ENCODE measurements at places on chromosomes 12 and 14.

GRCh38 chr12:5230156-5230555 lies 186.5 kb downstream of the KCNA5 start:
- DNase-seq = no peak

DNA sequence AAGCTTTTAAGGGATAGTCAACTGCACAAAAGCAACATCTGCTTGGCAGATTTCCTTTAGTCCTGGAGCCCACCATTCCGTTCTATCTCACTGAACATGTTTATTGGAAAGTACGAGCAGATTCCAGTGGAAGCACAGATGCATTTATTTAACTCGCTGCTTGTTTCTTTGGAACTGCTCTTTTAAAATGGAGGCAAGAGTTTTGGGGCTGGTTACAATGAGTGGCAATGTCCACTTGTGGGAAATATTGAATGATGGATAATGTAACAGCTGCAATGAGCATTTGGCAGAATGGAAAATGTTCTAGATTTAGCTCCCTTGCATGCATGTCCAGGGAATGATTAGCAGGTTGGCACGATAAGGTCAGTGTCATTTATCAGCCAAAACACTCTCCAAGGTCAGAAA lies 163.0 kb downstream of the ATP23 start:
- no peak for DNase-seq

DNA sequence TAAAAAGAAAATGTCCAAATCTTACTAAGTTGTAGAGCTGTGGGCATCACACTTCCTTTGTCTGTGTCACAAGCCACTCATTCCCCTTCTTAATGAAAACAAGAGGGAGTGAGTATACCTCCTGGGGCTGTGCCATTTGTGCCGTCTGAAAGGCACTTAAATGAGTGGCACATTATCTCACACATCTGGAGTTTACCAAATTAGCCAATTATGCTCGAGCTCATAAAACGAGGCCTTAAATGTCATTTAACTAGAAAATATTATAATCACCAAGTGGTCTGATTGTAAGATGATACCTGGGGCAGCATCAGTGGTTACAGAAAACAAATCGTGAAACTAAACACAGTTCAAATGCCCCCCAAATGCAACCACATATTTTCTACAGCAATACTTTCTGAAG lies 146.1 kb downstream of the PAX9 start:
- no peak for DNase-seq

- no peak for DNase-seq
Observed at GRCh38 chr14:61050417-61050816, 69.4 kb downstream of the SLC38A6 start.

DNA sequence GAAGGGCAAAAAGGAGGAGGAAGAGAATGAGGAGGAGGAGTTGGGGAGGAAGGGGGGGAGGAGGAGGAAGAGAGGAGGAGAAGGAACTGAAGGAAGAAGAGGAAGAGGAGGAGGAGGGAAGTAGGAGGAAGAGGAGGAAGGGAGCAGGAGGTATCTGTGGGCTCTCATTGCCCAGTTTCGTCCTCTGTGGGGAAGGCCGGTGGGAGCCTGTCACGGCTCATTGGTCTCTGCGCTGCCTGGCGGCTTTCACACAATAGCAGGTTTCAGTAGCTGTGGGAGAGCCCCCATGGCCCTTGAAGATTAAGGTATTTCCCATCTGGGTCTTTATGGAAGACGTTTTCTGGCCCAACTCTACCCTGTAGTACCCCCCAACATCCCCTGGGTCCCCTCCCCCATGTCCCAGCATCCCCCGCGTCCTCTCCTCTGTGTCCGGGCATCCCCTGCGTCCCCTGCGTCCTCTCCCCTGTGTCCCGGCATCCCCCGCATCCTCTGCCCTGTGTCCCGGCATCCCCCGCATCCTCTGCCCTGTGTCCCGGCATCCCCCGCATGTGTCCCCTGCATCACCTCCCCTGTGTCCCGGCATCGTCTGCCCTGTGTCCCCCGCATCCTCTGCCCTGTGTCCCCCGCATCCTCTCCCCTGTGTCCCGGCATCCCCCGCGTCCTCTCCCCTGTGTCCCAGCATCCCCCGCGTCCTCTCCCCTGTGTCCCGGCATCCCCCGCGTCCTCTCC lies 278.2 kb upstream of the SFSWAP start:
- no peak for DNase-seq

GRCh38 chr12:85457016-85457415 lies 177.0 kb downstream of the ALX1 start:
- no peak for DNase-seq
